ENCODE measurements at places on chromosomes 13 and 19.

GRCh38 chr13:98411617-98412265 is 165.2 kb downstream of the STK24 start:
- DNase-seq: no peak

DNA sequence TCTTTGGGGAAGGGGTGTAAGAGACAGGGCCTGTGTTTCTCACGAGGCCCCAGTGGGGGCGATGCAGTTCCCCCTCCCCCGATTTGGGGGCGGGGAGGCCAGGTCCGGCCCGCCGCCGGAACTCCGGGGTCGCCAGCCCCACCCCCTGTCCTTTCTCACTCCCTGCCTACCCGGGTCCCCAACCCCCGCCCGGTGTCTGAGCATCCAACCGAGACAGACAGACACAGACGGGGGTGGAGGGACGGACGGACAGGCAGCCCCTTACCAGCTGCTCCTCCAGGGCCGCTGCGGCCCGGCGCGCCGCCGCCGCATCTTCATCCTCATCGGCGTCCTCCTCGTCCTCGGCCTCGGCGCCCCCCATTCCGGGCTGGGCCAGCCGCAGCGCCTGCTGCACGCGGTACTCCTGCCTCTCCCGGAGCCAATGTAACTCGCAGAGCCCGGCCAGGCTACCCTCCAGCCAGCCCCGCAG is 397 bp downstream of the DACT3 start:
- peak; percentile 70 for DNase-seq

GRCh38 chr19:49749055-49749716 is 13.9 kb downstream of the TSKS start:
- no peak for DNase-seq

- DNase-seq: no peak
Measured at GRCh38 chr19:58407658-58408151, 744 bp upstream of the ZNF584 start.

Data from activated effector memory CD4-positive, alpha-beta T cell treated with anti-CD3 and anti-CD28 coated beads, Interleukin-2, amount 50 U/mL, for 16 hours (primary cell).